ENCODE measurements at places on chromosomes 4 and X.

DNA sequence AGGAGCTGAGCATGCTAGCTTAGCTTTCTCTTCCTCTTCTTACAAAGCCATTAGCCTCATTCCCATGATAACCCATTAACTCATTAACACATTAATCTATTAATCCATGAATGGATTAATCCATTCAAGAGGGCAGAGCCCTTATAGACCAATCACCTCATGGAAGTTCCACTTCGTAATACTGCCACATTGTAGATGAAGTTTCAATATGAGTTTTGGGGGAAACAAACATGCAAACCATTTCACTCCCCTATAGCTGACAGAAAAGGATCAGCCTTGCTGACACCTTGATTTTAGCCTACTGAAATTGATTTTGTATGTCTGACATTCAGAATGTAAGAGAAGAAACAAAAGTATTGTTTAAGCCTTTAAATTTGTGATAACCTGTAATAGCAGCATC is 251.8 kb upstream of the GALNTL6 start:
- no peak for DNase-seq

GRCh38 chr4:109913596-109914241 is 1.0 kb downstream of the EGF start:
- no peak for DNase-seq

GRCh38 chrX:38717871-38718270 is 83.4 kb upstream of the MID1IP1 start:
- DNase-seq: peak; percentile 70

- no peak for DNase-seq
These were observed 149.8 kb downstream of the EFNB1 start for GRCh38 chrX:68978655-68979054.

DNA sequence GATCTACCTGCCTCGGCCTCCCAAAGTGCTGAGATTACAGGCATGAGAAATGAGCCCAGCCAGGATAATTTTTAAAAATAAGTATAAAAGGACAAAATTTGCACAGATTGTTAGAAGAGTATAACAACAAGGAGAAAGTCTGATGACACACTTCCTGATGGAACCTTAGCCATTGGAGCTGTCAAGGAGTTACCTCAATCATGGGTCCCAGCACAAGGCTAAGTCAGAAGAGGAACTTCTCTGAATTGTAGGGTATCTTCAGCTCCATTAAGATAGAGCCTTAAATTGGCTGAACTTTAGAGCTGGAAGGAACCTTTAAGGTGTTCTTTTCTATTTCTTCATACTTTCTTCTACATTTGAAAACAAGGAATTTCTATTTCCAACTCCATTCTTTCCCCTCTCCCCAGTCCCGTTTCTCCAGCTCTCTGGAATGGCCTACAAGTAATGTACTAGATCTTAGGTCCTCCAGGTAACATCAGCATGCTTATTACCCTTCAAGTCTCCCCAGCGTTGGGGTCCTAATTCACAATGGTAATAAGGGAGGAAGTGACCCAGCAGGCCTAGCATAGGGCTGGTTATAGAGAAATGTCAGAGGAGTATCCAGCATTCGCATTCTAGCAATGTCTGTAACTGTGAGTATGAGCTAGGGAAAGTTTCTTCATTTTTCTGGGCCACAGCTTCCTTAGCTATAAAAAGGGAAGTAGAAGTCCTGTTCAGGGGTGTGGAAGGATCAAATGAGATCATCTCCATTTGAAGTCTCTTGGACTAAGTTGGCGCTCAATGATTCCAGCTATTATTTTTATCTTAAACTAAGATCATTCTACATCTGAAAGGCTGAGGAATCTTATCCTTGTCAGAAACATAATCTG is 18.5 kb upstream of the RBPJ start:
- DNase-seq: peak; percentile 27

DNA sequence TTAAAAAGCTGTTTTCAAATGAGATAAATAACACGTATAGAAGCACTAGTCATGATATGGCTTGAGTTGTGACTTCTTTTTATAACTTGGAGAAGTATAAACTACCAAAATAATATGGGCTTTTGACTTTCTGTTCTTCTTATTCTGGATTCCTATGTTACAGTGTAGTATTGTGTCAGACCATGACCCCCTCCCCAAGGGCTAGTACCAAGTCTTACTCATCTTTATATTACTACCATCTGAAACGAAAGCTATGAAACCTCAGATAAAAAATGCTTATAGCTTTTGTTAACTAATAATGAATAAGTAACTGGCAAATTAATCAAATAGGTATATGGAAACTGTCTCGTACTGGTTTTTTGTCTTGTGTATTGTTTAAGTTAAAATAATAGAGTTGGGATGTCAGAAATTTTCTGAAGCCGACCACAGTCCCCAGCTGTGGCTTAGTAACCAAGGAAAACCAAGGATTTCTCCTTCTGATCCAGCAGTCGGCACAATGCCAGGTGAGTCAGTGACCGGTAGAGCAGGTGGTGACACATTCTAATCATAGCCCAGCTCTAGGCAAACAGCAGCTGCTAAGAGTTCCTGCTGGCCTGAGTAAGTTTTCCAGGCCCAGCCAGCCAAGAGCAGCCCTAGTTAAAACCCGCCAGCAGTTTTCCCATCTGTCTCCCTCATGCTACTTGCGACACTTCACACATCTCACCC is 163.3 kb upstream of the PRDX4 start:
- no peak for DNase-seq

DNA sequence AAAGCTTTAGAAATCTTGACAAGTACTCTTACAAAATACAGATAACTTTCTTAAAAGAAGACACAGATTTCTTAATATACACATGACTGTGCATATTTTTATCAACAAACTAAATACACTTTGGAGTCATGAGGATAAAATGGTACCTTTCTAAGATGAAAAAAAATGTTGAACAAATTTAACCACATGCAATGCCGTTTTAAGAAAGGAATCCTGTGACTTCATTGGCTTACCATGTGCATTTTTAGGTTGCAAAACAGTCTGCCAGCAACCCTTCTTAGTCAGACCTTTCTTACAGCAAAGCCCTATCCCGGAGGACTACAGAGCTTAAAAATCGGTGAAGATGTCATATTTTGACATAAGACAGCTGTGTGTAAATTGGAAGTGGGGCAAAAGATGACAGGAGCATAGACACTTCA is 51.7 kb downstream of the GASK1B start:
- DNase-seq: peak; percentile 5

GRCh38 chrX:152537373-152537772 is 86.3 kb upstream of the GABRA3 start:
- DNase-seq: no peak

DNA sequence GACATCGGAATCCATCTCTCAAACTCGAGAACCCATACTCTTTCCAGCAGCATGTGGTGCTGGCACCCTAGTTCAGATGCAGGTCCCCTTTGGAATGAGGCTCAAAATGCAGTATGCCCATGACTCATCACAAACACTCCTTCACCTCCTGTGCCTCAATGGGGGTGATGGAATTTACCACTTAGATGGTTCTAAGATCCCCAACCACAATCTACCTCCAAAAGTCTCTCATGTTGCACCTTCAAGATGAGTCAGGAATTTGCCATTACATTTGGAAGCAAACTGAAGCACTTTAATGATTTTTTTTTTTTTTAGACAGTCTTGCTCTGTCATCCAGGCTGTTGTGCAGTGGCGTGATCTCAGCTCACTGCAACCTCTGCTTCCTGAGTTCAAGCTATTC is 8.5 kb upstream of the MID1 start:
- DNase-seq: no peak

GRCh38 chr4:72319601-72320021 is 249.4 kb downstream of the ADAMTS3 start:
- DNase-seq: no peak

DNA sequence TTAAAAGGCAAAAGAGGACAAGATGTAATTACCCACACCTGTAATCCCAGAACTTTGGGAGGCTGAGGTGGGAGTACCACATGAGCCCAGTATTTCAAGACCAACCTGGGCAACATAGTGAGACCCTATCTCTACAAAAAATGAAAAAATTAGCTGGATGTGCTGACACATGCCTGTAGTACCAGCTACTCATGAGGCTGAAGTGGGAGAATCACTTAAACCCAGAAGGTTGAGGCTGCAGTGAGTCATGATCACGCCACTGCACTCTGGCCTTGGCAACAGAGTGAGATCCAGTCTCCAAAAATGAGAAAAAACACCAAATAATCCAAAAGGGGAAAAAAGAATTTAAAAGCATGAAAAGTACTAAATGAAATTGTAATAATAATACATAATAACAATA is 30.8 kb downstream of the NR0B1 start:
- no peak for DNase-seq

DNA sequence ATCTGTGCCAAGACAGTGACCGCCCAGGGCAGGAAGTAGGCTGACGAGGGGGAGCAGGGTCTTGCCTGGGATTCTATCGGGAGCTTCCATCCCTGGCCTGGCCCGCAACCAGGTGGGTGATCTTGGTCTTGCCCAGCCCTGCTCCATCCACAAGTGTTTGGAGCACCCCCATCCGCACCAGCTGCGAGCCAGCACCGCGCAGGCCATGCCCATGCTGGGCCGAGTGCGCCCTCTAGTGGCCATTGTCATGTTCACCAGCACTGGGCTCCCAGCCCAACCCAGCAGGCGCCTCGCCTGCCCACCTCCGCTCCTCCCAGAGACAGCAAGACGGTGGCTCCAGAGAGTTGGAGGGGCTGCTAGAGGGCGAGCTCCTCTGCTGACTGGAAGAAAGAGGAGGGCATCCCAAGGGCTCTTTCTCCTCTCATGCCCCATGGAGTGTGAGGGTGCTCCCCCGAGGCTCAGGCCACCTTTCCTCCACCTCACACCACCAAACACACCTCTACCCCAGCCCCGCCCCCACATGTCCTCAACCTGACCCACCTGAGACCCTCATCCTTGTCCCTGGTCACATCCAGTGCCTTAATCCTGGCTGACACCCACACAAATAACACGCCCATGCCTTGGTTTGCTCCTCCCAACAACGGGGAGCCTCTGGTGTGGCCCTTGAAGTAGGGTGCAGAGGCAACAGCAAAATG is 9.8 kb upstream of the ATP2B3 start:
- DNase-seq: peak; percentile 84

DNA sequence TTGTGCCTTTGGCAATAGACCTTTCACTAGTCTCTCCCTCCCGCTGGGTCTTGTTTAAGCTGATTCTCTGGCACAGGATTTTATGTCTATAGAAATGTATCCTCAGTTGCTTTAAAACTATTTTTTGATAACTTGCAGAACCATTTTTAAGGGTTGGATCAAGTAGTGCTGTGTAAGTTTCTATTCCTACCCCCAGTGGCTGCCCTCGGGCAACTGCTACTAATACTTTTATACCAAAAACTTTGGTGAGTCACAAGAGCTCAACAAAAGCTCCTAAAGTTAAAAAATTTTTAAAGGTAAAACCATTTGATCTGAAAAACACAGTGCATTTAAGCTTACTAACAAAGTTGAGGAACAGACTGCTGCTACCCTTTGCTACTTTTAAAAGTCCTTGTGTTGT is 1460.6 kb upstream of the PCDH7 start:
- no peak for DNase-seq

DNA sequence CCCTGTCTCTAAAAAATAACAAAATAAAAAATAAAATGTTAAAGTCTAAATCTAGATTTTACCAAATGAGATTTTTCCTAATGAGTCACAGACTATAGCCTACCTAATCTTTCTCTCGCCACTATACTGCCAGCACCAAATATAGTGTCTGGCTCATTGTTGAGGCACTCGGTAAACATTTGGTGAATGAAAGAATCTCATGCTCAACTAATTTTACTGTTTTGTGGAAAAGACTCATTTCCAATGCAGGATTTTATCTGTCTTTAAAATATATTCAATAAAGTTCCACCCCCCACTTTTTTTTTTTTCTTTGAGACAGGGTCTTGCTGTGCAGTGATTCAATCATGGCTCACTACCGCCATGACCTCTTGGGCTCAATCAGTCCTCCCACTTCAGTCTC is 71.5 kb downstream of the PLS3 start:
- DNase-seq: no peak

- DNase-seq: no peak
These were observed 263.8 kb downstream of the ARHGAP24 start for GRCh38 chr4:85738721-85739120.

- no peak for DNase-seq
These were observed 30.7 kb upstream of the AREG start for GRCh38 chr4:74414149-74414809.

- DNase-seq: no peak
These were observed 1.4 kb downstream of the ZNF185 start for GRCh38 chrX:152899111-152899873.

DNA sequence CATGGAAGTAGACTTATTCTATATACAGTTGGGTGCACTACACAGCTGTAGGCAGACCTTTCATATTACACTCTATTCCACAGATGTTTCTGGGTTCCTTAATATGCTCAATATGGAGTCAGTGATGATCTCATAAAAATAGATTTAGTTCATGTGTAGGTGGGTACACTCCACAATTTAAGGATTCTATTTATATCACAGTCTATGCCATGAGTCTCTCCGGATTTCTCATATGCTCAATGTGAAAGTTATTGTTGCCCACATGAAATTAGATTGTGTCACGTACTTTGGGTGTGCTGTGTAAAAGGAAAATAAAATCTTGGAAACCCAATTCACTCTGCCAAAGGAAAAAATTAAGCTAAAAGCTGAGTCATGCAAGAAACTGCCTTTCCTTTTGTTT is 32.5 kb upstream of the TASL start:
- DNase-seq: no peak

DNA sequence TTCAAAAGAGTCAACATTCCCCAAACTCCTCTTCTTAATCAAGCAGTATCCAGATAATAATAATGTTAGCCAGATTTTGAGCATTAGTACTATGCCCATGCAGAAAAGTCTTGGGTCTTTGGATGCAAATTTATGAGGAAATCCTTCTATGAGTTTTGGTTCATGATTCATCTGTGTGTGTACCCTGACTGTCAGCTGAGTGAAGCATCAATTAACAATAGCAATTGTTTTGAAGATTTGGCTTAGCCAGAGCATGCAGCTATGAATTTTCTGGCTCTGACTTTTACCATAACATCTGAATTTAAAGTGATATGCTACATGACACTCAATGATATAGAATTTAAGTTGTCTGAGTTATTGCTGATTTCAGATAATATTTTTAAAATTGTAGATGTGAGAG is 145.8 kb downstream of the KLHL4 start:
- no peak for DNase-seq

DNA sequence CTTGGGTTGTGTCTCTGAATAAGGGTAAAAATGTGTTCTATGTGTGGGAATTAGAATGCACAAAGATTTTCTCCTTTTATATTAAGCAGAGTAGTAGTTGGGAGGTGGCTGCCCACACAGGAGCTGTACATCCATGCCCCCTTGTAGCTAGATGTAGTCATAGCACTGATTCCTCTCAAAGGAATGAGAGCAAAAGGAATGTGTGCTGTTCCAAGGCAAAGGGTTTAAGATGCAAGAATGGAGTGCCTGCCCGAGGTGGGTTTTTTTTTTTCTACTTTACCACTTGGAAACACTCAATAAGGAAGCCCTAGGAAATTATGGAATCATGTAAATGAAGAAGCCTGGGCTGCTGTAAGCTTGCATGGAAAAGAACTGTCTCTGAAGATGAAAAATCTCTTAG is 2183.2 kb upstream of the AGA start:
- DNase-seq: no peak

GRCh38 chr4:2036866-2037265 is 22.3 kb upstream of the NAT8L start:
- peak; percentile 24 for DNase-seq
